ENCODE measurements at places on chromosomes 11 and 22.

DNA sequence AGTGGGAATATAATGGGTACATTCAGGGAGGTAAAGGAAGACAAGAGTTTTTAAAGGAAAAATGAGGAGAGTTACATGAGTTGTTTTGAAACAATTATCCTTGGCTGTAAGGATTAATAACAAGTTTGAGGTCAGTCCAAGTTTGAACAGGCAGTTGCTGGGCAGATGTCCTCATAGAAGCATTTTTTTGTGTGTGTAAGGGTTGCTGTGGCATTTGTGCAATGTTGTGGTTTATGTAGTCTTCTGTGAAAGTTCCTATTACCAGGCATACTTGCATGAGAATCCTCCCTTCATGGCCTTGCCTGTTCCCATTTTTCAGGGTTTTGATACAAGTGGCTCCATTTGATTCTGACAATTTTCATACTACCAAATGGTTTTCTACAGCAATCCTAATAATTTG is 400.2 kb downstream of the KCNA4 start:
- peak; percentile 54 for DNase-seq

DNA sequence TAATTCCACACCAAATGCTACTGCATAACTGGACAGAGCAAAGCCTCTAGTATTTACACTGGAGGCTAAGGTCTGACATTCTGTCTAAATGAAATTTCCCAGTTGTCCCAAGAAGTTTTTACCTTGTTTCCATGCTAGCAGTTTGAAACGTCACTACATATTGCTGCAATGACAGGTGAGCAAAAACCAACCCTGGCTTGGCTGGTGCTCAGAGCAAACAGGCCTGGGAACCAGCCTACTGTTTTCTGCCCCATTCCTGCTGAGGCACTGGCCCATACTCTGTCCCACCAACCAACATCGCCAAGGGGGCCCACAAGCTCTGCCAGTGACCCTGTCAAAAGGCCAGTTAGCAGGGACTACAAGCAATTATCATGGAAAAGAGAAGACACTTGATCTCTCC is 131.1 kb downstream of the MPPED2 start:
- no peak for DNase-seq

DNA sequence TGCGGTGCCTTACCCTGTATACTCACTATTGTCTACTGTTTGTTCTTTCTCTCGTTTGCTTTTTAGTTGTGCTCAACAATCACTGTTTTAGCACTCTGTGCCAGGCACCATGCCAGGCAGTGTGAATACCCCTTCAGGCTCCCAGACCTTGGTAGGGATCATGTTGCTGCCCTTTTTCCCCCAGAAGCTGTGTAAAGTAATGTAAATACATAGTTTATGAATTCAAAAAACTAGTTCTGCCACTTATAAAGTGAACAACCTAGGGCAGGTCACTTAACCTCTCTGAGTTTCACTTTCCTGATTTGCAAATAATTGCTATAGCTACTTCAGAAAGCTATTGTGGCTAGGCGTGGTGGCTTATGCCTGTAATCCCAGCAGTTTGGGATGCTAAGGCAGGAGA is 81.0 kb upstream of the CTSC start:
- DNase-seq, result no peak

DNA sequence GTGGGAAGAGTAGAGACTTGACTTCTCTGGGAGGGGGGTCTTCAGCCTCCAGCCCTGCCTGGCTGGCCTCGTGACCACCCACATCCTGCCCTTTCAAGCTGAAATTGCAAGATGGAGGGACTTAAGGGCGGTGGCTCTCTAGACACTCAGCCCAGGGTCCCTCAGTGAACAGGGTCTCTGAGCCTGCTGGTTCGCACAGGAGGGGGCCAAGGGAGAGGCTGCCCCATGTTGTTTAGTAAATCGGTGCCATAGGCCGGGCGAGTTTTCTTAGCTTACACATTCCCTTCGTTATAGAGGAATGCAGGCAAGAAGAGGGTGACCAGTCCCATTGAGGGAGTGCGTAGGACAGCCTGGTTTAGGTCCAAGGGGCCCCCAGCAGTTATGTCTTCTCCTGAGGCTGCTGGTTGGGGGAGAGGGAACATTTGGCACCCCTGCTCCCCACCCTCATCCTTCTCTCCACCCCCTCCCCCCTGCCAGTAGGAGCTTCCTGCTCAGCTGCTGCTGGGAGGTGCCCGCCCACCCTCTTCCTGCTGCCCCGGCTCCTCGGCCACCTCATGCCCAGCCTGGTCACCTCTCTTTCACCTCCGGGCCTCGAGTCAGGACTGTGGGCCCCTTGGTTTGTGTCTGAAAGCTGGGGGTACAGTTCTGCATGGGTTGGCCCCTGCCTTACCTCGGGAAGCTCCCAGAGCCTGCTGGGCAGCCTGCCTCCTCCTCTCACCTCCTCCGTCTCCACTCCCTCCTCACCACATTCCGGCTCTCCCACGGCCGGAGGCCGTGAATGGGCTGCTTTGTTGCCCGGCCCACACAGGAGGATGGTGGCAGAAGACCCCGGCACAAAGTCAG is 3.9 kb downstream of the FRMD8 start:
- DNase-seq, result peak; percentile 76

- DNase-seq, result no peak
Observed at GRCh38 chr11:103987629-103988594, 48.5 kb upstream of the DDI1 start.

- no peak for DNase-seq
Observed at GRCh38 chr22:26620197-26620596, 1.6 kb upstream of the CRYBA4 start.
